ENCODE measurements at places on chromosomes 11 and 22.

DNA sequence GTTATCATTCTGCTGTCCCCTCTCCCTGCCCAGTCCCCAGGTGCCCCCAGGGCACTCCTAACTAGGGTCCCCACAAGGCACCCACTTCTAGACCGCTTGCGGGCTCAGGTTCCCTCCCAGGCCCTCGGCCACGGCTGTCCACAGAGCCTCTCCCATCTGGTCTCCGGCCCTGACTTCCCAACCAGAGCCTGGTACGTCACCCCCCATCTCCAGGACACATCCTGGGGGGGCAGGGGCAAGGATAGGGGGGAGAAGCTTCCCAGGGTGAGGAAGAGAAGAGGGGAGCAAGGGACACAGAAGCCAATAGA lies 457 bp downstream of the SSTR3 start:
- DNase-seq, result no peak

GRCh38 chr22:49950396-49950994 lies 10.1 kb upstream of the PIM3 start:
- DNase-seq, result no peak

GRCh38 chr22:25451480-25452114 lies 112.9 kb upstream of the GRK3 start:
- no peak for DNase-seq

- no peak for DNase-seq
These were observed 32.1 kb downstream of the IGLL1 start for GRCh38 chr22:23547818-23548500.

GRCh38 chr22:33022231-33022630 lies 36.0 kb downstream of the SYN3 start:
- DNase-seq, result no peak

DNA sequence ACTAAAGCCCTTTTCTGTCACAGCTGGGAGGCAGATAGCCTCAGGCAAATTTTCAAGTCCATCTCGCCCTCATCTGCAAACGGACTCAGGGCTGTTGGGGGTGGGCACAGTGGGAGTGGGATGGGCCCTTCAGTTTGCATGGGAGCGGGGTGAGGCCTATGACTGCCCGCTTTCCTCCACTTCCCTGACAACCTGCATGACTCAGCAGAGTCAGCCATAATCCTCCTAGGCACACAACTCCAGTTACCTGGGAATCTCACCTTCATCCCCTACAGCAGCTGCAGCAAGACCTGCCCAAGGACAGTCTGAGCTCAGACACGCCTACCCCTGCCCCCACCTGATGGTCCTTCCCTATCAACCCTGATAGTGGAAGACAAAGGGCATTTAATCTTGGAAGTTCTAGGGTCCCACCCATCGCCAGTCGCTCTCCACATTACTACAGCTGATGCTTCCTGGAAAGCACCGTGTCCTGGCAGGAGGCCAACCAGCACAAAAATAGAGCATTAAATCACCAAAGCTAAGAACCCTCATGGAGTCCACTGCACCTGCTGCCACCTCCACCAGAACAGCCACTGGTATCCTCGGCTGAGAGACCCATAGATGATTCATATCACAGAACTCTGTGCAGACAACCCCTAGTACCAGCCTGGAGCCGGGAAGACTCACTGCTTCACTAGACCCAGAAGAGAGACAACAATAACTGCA lies 319.3 kb downstream of the DCDC1 start:
- DNase-seq, result no peak

DNA sequence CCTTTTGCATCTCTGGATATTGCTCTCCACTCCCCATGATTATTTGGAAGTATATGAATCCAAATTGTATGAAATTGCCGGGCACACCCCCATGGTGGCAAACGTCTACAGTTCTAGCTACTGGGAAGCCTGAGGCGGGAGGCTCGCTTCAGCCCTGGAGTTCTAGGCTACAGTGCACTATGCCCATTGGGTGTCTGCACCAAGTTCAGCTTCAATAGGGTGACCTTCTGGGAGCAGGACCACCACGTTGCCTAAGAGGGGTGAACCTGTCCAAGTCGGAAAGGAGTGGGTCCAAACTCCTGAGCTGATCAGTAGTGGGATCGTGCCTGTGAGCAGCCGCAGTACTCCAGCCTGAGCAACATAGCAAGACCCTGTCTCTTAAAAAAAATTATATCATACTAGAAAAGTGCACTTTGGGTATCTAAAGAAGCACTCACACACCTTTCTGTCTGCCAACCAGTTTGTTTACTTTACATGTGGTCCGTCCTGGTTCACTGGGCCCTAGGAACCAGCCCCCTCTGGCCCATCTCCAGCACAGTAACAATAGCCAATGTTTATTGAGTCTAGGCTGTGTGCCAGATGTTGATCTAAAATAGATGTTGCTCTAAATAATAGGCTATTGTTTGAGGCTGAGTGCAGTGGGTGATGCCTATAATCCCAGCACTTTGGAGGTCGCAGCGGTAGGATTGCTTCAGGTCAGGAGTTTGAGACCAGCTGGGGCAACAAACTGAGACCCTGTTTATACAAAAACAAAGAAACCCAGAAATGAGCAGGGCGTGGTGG lies 16.4 kb upstream of the KAT5 start:
- no peak for DNase-seq

- DNase-seq, result no peak
These were observed 489.6 kb downstream of the MN1 start for GRCh38 chr22:27311698-27312550.

Data from NCI-H82 (cell line).